ENCODE measurements at places on chromosomes 7 and 10.

DNA sequence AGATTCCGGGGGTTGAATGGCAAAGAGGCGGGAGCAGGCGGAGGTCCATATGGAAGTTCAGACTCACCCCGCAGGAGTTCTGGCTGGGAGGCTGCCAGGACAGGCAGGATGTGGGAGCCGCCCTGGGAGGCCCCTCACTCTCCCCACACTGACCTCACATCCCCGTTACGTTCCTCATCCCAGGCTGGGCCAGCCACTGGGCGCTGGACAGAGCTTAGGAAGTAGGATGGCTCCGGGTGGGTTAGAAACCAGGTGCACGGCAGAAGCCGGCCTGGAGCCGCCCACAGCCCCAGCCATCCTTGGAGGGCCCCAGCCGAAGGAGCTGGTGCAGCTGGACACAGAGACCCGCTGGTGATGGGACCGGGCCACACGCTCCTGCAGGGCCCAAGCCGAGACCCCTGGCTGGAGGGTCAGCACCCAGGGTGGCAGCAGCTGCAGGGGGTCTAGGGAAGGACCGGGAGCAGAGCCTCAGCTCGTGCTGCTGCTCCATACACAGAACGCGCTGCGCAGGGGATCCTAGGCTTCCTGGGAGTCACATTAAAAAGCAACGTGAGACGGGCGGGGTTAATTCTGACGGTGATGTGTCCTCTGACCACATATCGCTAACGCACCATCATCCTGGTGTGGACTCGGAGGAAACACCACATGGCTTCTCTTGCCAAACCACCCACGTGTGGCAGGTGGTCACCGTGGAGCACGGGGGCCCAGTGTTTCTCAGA is 98.6 kb upstream of the DIP2C start:
- DNase-seq = no peak

GRCh38 chr7:76066716-76067503 is 19.0 kb downstream of the MDH2 start:
- no peak for DNase-seq

- no peak for DNase-seq
Measured at GRCh38 chr7:57407125-57407524, 42.9 kb upstream of the ZNF716 start.

- DNase-seq = no peak
Measured at GRCh38 chr10:84567133-84567532, 238.7 kb downstream of the CCSER2 start.

GRCh38 chr10:115942101-115942500 is 330.9 kb downstream of the GFRA1 start:
- DNase-seq = no peak

DNA sequence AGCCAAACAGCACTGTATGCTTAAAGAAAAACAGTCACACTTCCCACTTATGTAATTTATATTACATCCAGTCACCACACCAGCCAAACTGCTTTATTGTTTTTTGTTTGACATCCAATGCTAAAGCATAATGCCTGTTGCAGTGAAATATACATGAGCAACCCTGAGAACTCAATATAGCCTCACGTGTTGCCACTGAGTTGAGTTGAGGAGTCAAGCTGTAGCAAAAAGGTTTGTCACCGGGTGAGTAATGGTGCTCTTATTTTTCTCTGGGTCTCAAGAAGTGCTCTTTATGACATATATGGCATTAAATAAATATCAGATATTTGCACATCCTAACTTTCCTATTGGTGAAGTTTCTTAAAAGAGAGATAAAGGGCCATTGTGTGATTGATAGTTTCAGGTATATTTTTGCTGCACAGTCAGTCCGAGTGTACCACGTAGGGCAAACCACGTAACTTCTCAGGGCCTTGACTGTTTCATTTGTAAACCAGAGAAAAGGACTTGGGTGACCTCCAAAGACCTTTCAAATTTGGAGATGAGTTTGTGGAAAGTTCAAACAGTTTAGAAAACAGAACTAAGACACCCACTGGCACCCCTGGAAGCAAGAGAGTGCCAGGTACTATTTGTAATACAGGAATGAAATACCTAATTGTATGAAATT is 168.5 kb downstream of the CFTR start:
- DNase-seq = no peak

DNA sequence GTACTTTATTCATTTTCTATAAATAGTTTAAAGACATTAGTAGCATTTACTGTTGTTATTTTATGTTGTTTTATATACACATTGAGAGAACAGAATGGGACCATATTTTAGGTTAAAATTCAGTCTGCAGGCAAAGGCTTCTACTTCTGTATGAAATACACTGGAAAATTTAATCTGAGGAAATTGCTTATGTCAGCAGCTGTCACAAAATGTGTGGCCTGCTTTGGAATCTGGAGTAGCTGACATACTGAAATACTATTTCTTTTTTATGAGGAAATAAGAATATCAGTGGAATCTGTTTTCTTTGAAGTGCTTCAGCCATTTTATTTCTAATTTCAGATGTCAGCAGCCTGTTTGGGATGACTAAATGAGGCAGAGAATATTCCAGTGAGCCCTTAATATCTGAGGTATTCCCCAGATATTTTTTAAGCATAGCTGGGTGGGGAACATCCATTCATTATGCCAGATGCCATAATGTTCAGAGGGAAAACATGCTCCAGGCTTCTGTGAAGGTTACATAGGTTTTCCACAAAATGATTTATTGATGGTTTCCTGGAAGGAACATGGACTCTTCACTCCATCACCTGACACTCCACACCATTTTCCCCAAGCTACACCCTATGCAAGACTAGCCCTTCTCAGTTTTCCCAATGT is 267.1 kb downstream of the ARL4A start:
- DNase-seq = no peak

- DNase-seq = no peak
Measured at GRCh38 chr7:9945131-9945530, 1028.5 kb upstream of the PHF14 start.

DNA sequence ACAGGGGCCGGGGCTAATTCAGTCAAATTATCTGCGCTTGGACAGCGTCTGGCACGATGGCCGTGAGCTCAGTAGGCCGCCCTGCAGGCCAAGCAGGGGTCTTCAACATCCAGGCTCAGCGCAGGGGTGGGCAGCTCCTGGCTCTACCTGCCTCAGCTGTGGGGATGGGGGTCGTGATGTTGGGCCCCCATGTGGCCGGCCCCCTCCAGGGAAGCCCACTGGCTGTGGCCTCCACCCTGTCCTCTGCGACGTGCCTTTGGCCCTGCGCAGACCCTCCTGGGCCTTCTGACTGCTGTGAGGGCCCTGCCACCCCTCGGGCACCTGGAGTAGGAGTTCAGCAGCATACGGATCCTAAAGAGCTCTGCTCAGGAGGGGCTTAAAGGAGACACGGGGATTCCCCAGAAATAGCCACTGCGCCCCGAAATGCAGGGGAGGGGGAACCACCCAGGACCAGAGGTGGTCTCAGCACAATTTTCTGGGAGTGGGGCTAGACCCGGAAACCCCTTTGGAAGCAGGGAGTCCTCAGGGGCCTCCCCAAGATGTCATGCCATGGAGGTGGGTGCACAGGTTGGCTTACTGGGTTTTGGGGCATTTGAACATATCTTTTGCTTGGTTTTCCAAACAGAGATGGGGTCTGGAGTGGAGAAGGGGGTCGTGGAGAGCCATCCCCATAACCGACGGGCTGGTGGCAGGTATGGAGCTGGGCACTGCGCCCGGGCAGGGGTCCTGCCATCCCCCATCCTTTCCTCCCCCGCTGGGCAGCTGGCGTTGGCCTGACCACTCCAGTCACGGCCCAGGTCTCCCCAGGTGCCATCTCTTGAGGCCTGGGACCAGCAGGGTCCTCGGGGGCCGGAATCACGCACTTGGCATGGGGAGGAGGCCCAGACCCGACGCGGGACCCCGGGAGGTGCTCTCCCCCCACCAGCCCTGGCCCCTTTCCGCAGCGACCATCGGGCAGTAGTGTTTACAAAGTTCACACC is 4.0 kb upstream of the ADAP1 start:
- no peak for DNase-seq

DNA sequence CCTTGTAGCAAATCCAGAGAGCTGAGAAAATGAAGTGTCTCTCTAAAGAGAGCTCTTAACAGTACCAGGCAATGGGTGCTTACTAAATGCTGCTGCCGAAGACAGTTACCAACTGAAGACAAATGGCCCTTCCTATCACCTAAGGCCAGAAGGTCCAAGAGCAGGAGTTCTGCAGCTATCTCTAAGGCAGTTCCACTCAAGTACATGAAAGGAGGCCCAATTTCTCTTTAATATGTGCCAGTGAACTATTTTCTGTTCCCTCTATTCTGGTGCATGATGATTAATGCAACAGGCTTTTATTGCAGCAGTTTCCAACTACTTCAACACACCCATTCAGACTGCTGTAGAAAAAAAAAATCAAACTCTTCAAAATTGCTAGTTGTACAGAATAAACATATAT is 122.5 kb downstream of the SLC25A13 start:
- DNase-seq = no peak

- no peak for DNase-seq
Measured at GRCh38 chr7:37508118-37508517, 59.5 kb upstream of the ELMO1 start.

- DNase-seq = peak; percentile 12
Measured at GRCh38 chr7:17940951-17941431, 697 bp upstream of the SNX13 start.

GRCh38 chr7:29488203-29488970 is 75.2 kb upstream of the PRR15 start:
- no peak for DNase-seq

- no peak for DNase-seq
Measured at GRCh38 chr10:22704942-22705341, 9.4 kb downstream of the PIP4K2A start.

GRCh38 chr7:76074972-76075370 is 27.1 kb downstream of the MDH2 start:
- no peak for DNase-seq

DNA sequence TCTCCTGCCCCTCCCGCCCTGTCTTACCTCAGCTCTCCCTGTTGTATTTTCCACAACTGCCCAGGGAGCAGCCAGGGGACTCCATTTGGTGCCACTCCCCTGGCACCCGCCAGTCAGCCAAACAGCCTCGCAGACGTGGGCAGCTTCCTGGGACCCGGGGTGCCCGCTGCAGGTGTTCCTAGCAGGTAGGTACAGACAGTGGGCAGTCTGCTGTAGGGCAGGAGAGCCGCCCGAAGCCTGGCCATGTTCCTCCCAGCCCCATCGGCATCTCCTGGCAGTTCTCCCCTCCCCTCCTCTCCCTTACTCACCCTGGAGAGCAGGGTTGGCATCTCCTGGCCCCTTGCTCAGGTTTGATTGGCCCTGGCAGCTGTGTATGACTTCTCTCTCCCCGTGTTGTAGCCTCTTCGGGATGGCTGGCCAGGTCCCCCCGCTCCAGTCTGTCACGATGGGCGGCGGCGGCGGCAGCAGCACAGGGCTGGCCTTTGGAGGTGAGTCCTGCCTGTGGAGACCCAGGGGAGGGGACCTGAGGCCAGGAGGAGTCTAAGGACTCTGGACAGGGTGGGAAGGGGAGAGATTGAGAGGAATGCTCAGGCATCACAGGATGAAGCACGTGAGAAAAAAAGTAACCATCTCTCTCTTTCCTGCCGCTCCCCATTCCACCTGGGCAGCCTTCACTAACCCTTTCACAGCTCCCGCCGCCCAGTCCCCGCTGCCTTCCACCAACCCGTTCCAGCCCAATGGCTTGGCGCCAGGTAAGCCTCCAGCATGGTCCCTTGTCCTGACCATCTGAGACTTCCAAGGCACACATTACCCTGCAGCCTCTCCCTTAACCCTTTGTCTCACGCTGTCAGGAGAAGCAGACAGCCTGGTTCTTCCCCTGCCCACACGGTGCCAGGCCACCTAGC is 11.3 kb downstream of the SAP25 start:
- DNase-seq = no peak

DNA sequence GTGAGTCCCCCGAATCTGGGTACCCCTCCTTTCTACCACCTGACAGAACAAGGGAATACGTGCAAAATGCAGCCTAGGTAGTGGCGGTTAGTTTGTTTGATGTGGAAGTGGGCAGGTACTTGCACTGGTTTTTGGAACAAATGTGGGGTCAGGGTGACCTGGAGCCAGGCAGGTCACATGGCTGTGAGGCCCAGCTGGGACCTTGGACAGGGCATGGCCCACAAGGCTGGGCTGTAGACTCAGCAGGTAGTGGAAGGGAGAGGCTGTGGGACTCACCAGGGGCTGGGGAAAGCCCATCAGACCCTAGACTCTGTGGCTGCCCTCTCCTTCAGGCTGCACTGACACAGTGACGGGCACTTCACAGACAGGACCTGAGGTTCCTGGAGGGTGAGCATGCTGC is 159.9 kb upstream of the ADCY1 start:
- no peak for DNase-seq

- DNase-seq = no peak
Measured at GRCh38 chr10:16745061-16745460, 72.2 kb downstream of the RSU1 start.

DNA sequence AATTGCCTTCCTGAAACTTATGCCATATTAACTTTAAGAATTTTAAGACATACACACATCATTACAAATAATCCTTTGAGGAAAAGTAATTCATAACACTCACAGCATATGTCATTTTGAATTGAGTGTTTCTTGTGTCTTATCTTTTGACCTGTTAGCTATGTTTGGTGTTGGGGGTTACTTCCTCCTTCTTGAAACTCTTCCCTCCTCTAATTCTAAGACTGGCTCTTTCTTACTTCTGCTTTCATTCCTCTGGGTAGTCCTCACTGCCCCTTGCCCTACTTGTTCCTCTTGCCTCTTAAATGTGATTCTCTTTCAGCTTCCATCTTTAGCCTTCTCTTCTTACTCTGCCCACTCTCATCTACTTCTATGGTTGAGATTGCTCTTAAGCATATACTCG is 28.3 kb upstream of the PIP4K2A start:
- DNase-seq = no peak

- no peak for DNase-seq
Measured at GRCh38 chr10:3624367-3624766, 160.6 kb downstream of the KLF6 start.

DNA sequence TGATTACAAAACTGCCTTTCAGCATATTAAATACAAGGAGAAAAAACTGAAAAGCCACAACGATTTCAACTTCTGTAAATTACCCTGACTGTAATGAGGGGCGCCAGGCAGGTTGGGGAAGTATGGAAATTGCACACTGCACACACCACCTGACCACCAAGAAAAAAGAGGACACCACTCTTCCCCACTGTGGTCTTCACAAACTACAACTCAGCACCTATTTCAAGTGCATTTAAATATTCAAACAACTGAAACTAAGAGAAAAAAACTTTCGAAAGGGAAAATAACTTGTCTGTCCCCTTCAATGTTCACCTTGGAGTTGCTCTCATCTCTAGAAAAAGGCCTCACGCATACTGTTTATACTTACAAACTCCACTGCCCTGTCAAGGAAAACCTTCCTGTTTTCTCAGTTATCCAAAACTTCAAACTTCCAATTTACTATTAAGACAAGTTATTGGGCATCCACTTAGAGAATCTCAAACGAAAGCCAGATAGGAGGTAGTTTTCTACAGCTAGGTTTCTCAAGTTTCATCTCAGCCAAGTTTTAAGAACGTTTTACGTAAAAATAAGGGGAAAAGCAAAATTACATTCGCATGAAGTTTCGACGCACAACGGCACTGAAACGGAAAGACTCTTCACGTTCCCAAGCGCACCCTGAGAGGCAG is 1.4 kb downstream of the LARP4B start:
- DNase-seq = no peak
